Kidney (tissue), 22 donors: ENCODE measurements at places on chromosomes 7 and 10. TPM values are rescaled to one million over a fixed set of nuclear protein-coding genes. Genes with fewer than 3 reads are reported as not detected.

DNA sequence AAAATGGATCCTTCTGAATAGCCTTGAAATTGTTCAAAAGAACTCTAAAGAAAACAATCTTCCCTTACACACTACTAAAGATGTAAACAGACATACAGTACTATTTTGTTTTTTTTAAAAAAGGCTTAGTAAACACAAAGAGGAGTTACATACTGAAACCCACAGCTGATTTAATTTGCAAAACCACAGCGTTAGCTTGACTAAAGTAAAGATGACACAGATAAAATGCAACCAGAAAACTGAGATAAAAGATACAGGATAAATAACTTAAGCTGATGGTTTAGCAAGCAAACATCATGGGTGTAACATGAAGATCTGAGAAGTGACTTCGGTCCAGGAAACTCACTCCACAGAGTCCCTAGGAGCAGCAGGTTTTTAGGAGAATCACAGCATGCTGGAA is 21.8 kb downstream of the PRKCQ start:
- DNase-seq, result no peak

GRCh38 chr7:66845379-66846095 is 75.5 kb upstream of the TMEM248 start:
- DNase-seq, result no peak

DNA sequence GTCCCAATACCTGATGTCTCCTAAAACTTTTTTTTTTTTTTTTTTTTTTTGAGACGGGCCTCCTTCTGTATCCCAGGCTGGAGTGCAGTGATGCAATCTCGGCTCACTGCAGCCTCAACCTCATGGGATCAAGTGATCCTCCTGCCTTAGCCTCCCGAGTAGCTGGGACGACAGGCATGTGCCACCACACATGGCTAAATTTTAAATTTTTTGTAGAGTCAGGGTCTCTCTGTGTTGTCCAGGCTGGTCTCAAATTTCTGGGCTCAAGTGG is 28.4 kb downstream of the GTF2IRD1 start:
- DNase-seq, result no peak

DNA sequence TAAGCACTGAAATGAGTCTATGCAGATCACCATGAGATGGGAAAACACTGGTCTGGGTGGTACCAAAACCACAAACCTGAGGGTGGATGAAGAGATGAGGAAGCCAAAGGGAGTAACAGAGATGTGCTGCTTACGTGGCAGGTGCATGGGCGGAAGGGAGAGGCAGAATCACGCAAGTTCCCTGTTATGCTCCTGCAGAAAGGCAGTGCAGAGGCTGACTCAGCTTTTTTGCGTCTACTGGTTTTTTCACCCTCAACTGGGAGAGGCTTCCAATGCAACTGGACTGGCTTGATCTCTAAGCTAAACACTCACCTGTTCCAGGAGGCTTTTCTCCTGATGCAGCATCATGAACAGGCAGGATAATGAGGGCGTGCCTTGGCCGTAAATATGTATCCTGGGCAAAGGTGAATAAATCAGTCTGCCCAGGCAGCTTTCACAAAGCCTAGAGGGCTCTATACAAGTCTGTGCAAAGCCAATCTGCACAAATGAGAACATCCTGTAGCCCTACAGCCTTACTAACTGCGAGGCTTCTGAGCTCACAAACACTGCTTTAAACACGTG is 95.4 kb upstream of the AFAP1L2 start:
- DNase-seq, result no peak

- DNase-seq, result no peak
These were observed 109.0 kb downstream of the JCAD start for GRCh38 chr10:29950391-29950790.

DNA sequence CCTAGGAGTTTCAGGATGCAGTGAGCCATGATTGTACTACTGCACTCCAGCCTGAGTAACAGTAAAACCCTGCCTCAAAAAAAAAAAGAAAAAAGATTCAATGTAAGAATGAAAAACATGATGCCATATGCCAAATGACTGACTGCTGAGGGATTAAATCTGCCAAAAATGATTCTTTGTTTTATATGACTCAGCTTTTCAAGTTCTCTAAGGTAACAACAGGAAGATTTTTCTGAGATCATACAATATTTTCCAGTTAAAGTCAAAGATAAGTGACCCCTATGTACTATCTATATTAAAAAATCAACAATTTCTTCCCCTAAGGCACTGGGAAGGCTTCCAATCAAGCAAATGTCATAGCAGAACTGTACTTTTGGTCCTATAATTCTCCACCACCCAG is 271.2 kb upstream of the IMMP2L start:
- DNase-seq, result no peak

DNA sequence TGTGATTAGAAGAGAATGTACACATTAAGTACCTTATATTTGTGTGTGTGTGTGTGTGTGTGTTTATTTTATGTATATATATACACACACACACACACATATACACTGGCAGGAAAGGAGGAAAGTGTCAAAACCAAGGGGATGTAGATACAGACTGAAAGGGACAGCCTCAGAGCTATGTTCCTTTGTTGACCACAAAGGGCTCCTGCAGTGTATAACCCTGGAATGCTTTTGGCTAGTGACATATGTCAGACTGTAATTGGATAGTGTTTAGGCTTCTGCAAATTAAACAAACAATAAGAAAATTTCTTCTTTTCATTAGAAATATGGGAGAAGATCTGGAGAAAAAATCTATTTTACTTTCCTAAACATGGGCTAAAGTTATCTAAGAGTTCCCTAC is 15.9 kb downstream of the GBF1 start:
- DNase-seq, result no peak

DNA sequence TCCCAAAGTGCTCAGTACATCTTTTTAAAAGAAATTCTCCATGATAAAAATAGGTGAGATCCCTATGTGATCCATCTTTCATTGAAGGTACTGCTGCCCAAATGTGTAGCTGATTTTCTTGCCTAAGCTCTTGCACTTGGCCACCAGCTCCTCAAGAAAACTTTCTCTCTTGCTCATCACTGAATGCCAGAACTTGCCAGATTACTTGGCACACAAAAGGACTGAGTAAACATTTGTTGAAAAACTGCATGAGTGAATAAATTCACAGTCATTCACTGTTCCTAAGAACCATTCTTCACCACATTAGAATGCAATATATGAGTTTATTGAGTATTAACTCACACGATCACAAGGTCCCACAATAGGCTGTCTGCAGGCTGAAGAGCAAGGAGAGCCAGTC is 99.9 kb downstream of the TRIL start:
- DNase-seq, result no peak

GRCh38 chr10:1187855-1188557 is 131.8 kb downstream of the WDR37 start:
- DNase-seq, result no peak

- DNase-seq, result no peak
These were observed 48.8 kb upstream of the SAMD8 start for GRCh38 chr10:75062506-75063299.

GRCh38 chr10:27620430-27621397 is 116.6 kb downstream of the RAB18 start:
- DNase-seq, result peak; percentile 38

- DNase-seq, result no peak
These were observed 6.1 kb downstream of the ARID5B start for GRCh38 chr10:61907587-61907986.

GRCh38 chr10:493391-494148 is 195.9 kb downstream of the DIP2C start:
- peak; percentile 55 for DNase-seq

DNA sequence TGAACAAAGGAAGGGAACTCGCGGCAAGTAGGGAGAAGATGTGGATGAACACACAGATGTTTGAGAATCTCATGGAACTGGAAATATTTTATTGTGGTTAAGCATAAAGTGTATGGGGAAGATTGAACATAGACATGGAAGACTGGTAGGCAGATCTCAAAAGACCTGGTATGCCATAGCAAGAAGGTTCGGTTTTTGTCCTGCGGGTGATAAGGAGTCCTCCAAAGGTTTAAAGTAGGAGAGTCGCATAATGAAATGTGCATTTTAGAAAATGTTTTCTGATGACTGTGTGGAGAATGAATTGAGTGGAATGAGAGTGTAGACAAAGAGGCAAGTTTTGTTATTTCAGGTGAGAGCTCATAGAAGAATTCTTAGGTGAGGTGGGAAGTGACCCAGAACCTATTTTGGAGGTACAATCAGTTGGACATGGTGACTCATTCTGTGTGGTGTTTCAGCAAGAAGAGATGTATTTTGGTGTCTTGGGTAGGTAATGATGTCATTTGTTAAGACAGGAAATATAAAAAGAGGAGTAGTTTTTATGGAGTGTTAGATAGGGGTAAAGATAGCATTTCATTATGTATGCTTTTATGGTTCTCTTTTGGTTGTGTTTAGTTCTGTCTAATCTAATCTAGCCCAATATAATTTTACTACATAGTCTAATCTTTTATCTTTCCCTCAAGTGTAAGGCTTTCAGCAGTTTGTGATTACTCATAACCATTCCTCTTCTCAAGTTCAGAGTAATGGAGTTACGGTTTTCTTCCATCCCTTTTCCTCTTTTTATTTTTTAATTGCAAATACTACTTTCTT is 239.2 kb downstream of the EXOC4 start:
- no peak for DNase-seq

DNA sequence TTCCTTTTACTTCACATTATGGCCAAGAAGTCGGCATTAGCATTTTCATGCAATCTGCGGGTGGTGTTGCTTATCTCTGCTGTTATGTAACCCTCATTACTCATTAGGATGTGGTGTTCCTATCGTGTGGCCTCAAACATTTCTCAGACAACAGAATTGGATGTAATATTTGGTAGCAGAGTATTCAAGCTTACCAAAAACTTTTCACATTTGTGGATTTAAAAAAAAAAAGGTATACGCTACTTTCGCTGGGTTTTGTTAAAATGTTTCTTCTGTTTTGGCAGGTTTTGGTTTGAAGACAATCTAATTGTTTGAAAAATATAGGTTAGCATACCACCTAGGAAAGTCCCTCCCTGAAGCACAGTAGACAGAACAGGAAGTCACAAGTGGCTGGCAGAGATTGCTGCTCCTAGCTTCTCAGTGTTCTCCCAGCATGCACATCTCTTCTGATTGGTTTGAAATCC is 128.8 kb downstream of the GATA3 start:
- DNase-seq, result no peak

- no peak for DNase-seq
These were observed 501.2 kb downstream of the PARD3 start for GRCh38 chr10:34313888-34314287.

DNA sequence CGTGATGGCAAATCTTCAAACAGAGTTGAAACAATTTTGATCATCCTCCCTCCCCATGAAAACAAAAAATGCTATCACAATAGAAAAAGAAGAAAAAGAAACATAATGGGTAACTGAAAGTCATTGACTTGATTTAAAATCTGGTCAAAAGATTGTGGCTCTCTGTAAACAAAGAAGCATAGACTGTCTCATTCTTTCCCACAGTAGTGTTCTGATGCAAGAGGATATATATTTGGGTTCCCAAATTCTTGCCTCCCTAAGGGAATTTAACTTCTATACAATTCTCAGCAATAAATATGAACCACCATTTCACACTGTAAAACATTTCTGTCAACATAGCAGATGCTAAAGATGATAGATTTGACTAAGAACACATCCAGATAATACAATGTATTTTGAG is 32.8 kb upstream of the MEOX2 start:
- no peak for DNase-seq

- peak; percentile 90 for DNase-seq
These were observed 5.8 kb upstream of the POLM start for GRCh38 chr7:44087911-44088838.

DNA sequence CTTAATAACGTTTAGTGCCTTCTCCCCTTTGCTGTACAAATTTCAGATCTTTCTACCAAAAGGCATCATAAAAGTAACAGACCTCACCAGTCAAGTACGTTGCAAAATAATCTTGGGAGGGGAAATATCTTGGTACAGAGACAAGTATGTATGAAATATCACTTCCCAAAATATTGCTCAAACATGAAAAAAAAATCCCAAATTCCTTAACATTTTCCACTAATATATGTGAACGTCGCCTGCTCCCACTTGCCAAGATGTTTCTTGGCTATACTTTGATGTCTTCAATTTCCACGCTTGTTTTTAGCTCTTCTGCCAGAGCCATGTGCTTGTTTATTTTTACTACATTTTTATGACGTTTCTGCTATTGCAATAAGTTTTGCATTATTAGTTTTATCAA is 223.5 kb downstream of the PLXNA4 start:
- no peak for DNase-seq

DNA sequence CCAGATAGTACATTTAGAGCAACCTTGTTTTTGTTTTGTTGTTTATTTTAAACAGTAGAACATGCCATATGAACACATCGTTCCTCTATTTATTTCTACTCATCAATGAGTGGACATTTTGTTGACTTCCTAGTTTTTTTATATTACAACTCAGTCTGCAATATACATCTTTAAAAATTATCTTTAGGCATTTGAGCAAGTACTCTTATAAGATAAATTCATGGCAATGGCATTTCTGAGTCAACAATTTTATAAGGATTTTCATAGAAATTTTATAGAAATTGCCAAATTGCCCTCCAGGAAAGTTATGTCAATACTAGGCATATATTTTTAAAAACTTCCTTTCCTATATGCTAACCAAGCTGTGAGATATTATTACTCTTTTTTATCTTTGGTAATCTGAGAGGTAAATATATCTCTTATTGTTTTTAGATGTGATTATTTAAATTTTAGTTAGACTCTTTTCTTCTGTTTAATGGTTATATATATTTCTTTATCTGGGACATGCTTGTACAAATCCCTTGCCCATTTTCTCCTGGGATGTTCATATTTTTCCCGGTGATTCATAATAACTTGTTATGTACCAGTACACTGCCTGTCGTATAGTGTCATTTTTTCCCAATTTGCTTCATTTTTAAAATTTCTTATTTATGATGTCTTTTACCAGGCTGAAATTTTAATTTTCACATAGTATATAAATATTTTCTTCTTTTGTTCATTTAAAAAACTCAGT is 50.5 kb downstream of the FZD1 start:
- DNase-seq, result no peak

The DLX5 gene
- polyA plus RNA-seq, result not detected

The CEP41 gene
- polyA plus RNA-seq, result 8.1 TPM

The PRKAR2B gene
- polyA plus RNA-seq, result 7.3 TPM

The CNNM1 gene
- 0.49 TPM for polyA plus RNA-seq

The EPHA1 gene
- 6.9 TPM for polyA plus RNA-seq

The OR2A14 gene
- polyA plus RNA-seq, result not detected

The MYO3A gene
- 1.9 TPM for polyA plus RNA-seq

The SFTPA1 gene
- polyA plus RNA-seq, result not detected

The RTKN2 gene
- 0.24 TPM for polyA plus RNA-seq

The UNC5B gene
- 5.5 TPM for polyA plus RNA-seq

The NEUROG3 gene
- not detected for polyA plus RNA-seq
